ENCODE measurements at places on chromosomes 2 and 18. TPM values are rescaled to one million over a fixed set of nuclear protein-coding genes. Genes with fewer than 3 reads are reported as not detected.

- DNase-seq = no peak
Measured at GRCh38 chr2:240356700-240357640, 78.5 kb upstream of the GPC1 start.

- DNase-seq = peak; percentile 49
Measured at GRCh38 chr18:55529581-55529980, 58.4 kb downstream of the TCF4 start.

The ALPI gene
- not detected for total RNA-seq

DNA sequence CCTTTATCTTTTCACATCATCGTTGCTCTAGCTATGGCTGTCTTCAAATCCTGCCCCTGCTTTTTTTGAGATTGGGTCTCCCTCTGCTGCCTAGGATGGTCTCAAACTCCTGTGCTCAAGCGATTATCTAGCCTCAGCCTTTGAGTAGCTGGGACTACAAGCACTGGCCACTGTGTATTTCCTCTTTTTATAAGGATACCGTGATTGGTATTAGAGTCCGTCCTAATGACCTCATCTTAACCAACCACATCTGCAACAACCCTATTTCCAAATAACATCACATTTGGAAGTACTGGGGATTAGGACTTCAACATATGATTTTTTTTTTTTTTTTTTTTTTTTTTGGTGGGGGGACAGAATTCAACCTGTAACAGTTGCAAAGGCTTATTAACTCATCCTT is 9.1 kb downstream of the RESP18 start:
- DNase-seq = no peak

- DNase-seq = no peak
Measured at GRCh38 chr2:144650907-144651306, 131.0 kb upstream of the ZEB2 start.

The PRSS56 gene
- 0.18 TPM for total RNA-seq

The DSG1 gene
- total RNA-seq = 0.27 TPM

DNA sequence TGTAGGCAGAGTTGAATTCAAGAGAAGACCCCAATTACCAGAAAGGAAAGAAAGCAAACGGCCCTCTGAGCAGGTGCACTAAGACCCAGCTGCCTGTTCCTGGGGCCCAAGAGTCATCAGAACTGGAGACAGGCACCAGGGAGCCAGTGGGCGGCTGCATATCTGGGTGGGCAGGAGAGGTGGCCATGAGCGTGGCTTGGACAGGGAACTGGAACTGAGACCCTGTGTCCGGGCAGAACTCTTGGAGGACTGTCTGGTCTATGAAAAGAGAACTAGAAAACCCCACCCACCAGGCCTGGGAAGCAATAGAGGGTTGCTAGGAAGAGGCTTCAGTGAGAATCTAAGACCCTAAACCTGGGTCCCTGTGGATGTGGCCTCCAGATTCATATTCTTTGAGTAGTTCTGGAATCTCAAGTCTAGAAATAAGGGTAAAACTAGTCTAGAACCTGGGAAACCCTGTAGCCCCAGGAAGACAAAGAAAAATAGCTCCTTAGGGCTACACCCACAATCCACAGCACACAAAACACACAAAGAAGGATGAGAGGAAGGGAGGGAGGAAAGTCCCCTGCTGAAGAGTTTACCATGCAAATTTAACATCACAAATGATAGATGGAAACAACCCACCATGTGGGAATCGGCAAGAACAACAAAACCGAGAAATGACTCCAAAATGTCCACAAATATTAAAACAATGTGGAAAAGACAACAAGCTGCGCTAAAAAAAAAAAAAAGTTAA is 147.0 kb downstream of the HDAC4 start:
- no peak for DNase-seq

GRCh38 chr2:96940980-96941775 is 45.2 kb downstream of the FAM178B start:
- no peak for DNase-seq

The CENPO gene
- 14.7 TPM for total RNA-seq

- no peak for DNase-seq
Measured at GRCh38 chr18:32621034-32621433, 150.4 kb upstream of the GAREM1 start.

- DNase-seq = no peak
Measured at GRCh38 chr2:224520064-224520463, 65.1 kb downstream of the CUL3 start.

DNA sequence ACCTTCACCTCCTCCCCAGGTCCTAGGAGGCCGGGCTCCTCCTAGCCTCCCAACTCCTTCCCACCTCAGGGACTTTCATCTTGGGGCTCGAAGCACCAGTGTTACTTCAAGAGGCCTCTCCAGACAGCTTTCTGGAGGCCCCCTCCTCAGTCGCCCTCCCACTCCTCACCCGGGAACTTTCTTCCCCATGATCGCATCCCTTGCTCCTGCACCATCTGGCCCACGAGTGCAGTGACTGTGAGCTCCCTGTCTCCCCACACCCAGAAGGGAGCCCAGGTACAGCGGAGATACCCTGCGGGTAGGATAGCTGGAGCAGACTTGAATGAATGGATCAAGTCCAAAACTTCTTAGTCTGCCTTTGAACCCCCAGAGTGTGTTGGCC is 6.1 kb downstream of the ERFE start:
- no peak for DNase-seq

The SCG2 gene
- 31.7 TPM for total RNA-seq

DNA sequence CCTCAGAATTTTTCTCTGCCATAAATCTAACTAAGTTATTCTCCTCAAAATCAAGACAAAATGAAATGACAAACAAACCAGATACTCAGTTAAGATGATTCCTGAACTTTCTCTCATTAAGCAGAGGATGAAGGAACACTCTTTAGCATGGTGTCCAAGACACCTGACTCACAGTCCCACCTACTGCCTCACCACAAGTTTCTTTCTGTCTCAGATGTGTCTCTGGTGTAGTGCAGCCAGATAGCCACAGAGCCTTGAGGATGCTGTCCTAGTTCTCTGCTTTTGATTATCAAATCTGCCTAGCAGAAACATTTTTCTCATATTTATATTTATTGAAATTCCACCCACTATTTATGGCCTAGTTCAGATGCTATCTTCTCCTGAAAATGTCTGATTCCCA is 103.6 kb upstream of the TMEM200C start:
- DNase-seq = no peak

All from cerebellum (tissue), 4 donors.